ENCODE measurements at places on chromosomes 11 and 22. TPM values are rescaled to one million over a fixed set of nuclear protein-coding genes. Genes with fewer than 3 reads are reported as not detected.

The SYT9 gene
- 1.7 TPM for total RNA-seq

The SULT4A1 gene
- total RNA-seq = not detected

The OR51A2 gene
- total RNA-seq = not detected

The PSMD13 gene
- 64.7 TPM for total RNA-seq

The MPZL2 gene
- 92.7 TPM for total RNA-seq

The DAGLA gene
- total RNA-seq = 1.8 TPM

The MYO7A gene
- 5.6 TPM for total RNA-seq

The NXPE1 gene
- not detected for total RNA-seq

The HTR3A gene
- total RNA-seq = not detected

The MISFA gene
- total RNA-seq = 4.4 TPM

The KCNJ11 gene
- 18.4 TPM for total RNA-seq

DNA sequence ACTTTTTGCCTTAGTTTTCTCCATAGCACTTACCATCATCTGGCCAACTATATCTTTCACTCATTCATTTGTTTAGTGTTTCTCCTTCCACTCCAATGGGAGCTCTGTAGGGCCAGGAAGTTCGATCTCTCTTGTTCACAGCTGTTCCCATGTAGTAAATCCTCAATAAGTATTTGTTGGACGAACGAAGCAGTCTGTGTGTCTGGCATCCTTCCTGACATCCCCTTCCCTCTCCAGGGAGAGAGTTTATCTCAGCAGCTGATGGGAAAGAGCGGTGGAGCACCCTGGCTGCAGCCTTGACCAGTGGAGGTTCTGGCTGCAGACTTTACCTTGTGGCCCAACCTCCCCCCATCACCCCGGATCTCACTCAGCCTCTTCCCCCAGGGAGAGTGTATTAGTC lies 141.7 kb downstream of the CHST1 start:
- no peak for DNase-seq

DNA sequence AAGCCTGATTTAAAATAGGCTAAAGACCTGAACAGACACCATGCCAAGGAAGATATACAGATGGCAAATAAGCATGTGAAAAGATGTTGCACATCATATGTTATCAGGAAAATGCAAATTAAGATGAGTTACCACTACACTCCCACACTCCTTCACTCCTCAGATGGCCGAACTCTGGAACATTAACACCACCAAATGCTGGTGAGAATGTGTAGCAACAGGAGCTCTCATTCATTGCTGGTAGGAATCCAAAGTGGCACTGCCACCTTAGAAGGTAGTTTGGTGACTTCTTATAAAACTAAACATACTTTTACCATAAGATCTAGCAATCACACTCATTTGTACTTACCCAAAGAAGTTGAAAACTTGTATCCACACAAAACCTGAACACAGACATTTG lies 2047.3 kb downstream of the LRRC4C start:
- no peak for DNase-seq

DNA sequence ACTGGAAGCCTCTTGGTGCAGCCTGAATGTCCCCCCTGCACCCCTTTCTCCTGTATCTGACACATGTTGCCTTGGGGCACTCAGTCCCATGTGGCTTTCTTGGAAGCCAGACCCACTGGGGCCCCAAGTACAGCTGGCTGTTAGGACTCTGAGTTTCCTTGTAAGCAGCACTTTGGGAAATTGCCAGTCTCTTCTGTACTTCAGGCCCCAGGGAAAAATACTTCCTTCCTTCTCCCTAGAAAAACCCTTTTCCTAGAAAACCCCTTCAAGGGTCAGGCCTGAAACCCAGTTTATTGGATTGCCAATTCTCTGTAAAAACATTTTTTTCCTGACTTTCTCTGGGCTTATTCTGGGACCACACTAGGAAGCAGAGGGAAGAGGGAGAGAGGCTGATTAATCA lies 360.3 kb downstream of the TENM4 start:
- DNase-seq = no peak

- DNase-seq = no peak
These were observed 16.8 kb downstream of the LSP1 start for GRCh38 chr11:1869427-1870325.

- DNase-seq = no peak
These were observed 3.5 kb downstream of the CHRM4 start for GRCh38 chr11:46387919-46388618.

- DNase-seq = no peak
These were observed 1041.1 kb downstream of the JRKL start for GRCh38 chr11:97430877-97431276.

- peak; percentile 51 for DNase-seq
These were observed 418 bp downstream of the ACO2 start for GRCh38 chr22:41469218-41469851.

- no peak for DNase-seq
These were observed 417.8 kb downstream of the MIAT start for GRCh38 chr22:27075028-27075678.

GRCh38 chr22:19843107-19843856 lies 11.4 kb downstream of the GNB1L start:
- DNase-seq = no peak

DNA sequence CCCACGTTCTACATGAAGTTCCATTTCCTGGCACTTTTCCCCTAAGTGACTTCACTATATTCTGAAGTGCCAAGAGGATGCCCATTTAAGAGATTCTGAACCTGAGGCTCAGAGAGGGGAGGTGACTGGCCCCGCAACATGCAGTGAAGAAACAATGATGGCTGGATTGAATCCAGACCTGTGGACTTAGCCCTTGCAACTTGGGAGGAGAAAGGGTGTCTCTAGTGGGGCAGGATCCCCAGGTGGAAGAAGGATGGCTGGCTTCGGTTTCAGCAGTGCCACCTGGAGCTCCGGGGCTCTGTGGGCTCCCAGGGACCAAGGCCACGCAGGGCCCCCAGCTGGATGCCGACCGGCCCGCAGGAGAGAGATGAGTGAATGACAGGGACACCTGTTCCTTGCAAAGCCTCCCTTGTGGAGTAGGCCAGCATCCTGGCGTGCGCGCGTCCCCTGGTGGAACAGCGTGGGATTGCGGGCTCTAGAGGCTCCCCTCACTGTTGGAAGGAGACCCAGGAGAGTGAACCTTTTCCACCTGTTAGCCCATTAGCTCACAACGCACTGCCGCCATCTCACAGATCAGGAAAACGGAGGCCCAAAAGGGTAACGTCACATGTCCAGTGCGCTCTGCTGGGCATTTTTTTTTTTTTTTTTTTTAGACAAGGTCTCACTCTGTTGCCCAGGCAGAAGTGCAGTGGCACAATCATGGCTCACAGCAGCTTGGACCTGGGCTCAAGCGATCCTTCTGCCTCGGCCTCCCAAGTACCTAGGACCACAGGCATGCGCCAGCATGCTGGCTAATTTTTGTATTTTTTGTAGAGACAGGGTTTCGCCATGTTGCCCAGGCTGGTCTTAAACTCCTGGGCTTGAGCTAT lies 104.7 kb downstream of the KIAA1671 start:
- DNase-seq = peak; percentile 71

GRCh38 chr11:110327508-110327907 lies 31.1 kb upstream of the RDX start:
- DNase-seq = no peak

DNA sequence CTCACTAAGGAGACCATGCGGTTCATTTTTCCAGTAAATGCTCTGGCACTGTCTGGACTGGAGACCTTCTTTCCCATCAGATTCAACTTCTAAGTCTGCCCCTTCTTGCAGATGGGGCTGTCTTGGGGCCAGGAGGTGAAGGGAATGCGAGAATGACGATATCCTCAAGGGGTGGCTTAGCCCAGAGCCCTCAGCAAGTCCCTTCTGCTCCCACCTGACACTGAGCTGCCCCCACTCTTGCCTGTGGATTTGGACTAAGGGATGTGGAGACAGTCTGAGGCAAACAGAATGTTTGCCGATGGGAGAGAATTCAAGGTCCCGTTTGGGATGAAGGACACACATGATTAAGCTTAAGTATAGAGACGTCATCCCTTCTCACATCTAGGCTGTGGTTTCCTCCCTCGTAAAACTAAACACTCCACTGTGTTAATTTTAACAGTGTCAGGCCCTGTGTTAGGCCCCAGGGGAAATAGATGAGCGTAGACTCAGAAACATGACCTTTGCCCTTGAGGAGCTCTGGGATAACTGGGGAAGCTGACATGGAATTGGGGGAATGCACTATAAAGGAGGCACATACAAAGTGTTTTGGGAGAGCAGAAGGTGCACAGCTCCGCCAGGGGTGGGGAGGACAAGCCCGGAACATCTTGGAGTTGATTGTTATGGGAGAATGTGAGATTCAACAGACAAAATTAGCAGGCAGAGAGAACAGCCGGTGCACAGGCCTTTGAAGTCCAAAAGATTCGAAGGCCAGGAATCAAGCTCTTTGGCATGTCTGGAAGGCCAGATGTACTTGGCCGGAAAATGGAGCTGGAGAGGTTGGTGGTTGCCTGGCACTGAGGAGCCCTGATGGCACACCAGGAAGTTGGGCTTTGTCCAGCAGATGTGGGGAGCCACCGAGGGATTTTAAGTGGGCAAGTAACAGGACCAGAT lies 71.6 kb downstream of the ST3GAL4 start:
- no peak for DNase-seq

GRCh38 chr11:90373971-90374370 lies 151.1 kb upstream of the CHORDC1 start:
- no peak for DNase-seq

- no peak for DNase-seq
These were observed 105.7 kb upstream of the LUZP2 start for GRCh38 chr11:24391167-24391566.

GRCh38 chr11:30125456-30125855 lies 105.4 kb upstream of the FSHB start:
- DNase-seq = no peak

DNA sequence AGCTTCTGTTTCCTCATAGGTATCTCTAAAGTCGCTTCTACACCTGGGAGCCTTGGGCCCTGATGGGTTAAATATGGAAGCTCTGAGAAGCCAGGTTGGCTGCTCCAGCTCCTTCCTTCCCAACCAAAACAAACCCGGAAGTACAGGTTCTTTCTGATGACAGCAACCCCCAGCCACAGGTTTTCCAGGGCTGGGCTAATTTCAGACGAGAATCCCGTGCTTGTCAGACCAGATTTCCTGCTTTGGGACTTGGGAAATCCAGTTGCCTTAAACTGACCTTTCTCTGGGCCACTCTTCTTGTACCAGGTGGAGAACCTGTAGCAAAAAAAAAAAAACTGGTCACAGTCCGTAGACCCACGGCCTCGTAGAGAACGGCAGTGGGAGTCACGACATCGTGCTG lies 51.9 kb downstream of the RBX1 start:
- peak; percentile 31 for DNase-seq

All from thyroid gland (tissue), 4 donors.